Daoy (cell line): ENCODE measurements at places on chromosomes 1 and 21. TPM values are rescaled to one million over a fixed set of nuclear protein-coding genes. Genes with fewer than 3 reads are reported as not detected.

The GBP6 gene
- 0.11 TPM in 1 of 2 replicates, not detected in the other for total RNA-seq

GRCh38 chr1:202968895-202969295, 1.8 kb upstream of the CYB5R1 start:
- peak; percentile 41 for DNase-seq

The VHLL gene
- not detected in 2 replicates for total RNA-seq

DNA sequence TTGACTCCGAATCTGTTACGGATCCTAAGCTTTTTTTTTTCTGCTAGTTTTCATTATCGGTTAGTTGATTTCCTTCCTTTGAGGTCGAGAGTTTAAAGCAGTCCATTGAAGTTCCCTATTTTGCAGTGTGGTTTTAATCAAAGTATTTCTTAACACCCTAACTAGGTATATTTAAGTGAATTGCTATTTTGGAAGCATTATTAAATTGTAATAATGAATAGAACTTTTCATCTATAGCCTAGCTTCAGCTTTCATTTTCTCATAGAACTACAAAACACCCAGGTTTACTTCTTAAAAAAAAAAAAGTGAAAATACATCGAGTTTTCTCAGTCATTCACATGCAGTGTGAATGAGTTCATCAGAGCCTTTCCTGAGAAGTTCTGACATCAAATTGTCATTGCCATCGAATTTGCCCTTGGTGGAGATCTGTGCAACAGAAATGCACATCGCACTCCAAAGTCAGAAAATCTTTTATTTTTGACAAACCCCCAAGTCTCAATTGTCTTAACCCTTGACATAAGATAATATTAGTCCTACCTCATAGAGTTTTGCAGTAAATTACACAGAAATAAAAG, 1.1 kb upstream of the LBR start:
- no peak for DNase-seq

The MEF2D gene
- total RNA-seq: 2.5 and 6.1 TPM in 2 replicates
